T-helper 17 cell (primary cell): ENCODE measurements at places on chromosomes 13 and 19. TPM values are rescaled to one million over a fixed set of nuclear protein-coding genes. Genes with fewer than 3 reads are reported as not detected.

- DNase-seq, result no peak
Observed at GRCh38 chr19:11931051-11931450, 6.1 kb downstream of the ZNF700 start.

DNA sequence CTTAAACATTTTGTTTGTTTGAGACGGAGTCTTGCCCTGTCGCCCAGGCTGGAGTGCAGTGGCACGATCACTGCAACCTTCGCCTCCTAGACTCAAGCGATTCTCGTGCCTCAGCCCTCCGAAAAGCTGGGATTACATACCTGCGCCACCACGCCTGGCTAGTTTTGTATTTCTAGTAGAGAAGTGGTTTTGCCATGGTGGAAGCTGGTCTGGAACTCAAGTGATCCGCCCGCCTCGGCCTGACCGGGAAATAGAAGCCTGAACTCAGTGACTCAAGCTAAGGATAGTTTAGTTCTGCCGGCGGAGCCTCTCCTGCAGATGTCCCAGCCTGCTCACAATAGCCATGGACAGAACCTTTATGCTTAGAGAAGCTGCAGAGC is 53.0 kb upstream of the ZNF254 start:
- DNase-seq, result no peak

DNA sequence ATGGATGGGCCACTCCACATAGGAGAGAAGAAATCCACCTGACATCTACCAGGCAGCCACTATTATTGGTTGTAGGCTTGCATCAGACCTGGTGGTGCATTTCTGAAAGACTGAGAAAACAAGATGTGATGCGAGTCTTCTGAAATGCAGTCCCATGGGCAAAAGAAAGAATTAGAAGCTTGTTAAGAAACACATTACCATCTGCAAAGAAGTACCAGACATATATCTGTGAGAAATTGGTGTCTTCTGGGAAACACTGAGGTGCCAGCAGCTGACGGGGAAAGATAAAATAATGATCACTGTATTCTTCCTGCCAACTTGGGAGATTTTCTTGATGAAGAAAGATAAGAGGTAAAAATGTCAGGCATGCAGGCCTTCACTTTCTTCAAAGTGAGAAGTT is 14.4 kb downstream of the AMER2 start:
- no peak for DNase-seq

DNA sequence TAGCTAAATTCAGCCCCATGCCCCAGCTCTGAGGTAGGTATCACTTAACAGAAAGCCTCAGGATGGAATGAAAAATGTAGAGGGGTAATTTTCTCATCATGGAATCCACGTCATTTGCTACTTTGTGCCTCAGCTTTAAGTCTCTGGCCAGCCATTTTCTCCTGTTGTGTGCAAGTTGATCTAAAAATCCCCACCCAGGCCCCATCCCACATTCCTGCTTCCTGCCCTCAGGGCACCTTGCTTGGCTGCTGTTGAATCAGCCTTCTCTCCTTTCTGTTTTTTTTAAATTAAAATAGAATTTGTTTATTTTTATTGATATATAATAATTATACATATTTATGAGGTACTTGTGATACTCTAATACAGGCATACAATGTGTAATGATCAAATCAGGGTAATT is 179.9 kb upstream of the TSHZ3 start:
- no peak for DNase-seq

DNA sequence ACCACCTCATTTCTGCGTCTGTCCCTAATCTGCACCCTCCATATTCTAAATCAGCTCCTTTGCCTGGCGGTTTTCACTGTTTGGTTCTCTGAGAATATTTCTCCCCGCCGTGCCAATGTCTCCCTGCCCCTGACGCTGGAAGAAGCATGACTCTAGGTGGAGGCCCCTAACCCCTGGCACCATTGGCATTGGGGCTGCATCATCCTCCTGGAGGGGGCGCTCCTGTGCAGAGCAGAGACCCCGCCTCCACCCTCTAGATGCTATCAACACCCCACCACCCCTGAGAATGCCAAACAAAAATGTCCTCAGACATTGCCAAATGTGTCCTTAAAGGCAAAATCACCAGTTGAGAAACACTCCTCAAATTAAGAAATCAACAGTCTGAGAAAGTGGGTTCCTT is 6.5 kb downstream of the ZSCAN5B start:
- no peak for DNase-seq

GRCh38 chr13:108213946-108214345 is 1.4 kb downstream of the LIG4 start:
- no peak for DNase-seq

DNA sequence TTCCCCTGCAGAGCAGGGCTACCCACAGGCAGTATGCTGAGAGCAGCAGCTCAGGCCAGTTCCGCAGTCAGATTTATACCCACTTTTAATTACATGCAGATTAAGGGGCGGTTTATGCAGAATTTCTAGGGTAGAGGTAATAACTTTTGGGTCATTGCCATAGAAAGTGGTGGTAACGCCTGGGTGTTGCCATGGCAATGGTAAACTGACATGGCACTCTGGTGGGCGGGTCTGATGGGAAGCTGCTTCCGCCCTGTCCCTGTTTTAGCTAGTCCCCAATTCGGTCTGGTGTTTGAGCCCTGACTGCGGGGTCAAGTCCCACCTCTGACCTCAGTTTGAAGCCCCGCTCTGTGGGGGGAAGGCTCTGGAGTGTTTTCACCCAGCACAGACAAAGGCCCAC is 141.1 kb upstream of the VSTM2B start:
- no peak for DNase-seq

GRCh38 chr13:43071824-43072223 is 48.4 kb downstream of the DNAJC15 start:
- no peak for DNase-seq

DNA sequence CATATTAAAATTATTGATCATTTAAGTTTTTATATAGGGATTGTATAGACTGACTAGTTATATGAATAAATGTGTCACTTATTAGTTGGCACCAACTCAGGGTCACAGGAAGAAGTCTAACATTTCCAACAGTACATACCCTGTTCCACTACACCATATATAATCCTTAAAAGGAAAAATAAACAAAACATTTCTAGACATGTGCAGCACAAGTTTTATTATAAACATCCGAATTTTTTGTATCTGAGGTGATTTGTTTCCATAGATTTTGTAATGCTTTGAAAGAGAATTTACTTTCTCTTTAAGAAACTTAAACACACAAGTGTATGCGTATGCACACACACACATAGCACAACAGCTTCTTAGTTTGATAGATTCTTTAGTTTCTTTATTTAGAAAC is 418.6 kb upstream of the GPC6 start:
- no peak for DNase-seq

S1PR2 gene
- total RNA-seq, result 14.2 TPM
